PC-9 (cell line): ENCODE measurements at places on chromosomes 16 and 17.

GRCh38 chr16:27325736-27326135, 12.0 kb downstream of the IL4R start:
- no peak for DNase-seq

DNA sequence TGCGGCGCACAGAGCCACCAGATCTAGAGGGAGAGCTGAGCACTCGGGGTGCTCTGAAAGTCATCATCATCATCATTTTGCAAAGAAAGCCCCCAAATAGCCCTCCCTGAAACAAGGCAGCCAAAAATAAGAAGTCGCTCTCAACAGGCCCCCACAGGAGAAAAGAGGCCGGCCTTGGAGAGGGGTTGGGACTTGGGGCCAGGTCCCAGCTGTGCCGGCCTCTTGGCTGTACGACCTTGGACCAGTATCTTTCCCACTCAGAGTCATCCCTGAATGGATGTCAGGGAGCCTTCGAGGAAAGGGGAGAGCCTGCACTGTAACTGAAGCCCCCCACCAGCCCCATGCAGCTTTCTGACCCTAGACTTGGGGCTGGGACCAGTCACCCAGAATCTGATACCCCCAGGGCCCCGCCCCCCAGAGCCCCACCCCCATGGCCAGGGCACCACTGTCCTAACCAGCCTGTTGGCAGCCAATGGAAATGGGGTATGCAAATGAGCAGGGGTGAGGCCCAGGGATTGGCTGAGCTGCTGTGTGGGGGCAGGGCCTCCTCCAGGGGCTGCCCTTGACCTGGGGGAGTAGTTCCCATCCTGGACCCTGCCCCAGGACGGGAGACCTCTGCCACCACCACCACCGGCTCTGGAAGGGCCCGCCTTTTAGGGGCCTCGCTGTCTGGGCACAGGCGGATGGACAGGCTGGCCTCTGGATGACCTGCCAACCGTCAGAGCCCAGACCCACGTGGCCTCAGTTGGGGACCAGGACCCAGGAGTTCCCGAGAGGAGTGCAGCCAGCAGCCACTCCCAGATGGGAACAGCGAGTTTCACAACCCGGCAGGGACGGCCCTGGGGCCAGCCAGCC, 15.4 kb downstream of the ZFPM1 start:
- peak; percentile 44 for DNase-seq

GRCh38 chr16:51392521-51393187, 241.6 kb upstream of the SALL1 start:
- no peak for DNase-seq

DNA sequence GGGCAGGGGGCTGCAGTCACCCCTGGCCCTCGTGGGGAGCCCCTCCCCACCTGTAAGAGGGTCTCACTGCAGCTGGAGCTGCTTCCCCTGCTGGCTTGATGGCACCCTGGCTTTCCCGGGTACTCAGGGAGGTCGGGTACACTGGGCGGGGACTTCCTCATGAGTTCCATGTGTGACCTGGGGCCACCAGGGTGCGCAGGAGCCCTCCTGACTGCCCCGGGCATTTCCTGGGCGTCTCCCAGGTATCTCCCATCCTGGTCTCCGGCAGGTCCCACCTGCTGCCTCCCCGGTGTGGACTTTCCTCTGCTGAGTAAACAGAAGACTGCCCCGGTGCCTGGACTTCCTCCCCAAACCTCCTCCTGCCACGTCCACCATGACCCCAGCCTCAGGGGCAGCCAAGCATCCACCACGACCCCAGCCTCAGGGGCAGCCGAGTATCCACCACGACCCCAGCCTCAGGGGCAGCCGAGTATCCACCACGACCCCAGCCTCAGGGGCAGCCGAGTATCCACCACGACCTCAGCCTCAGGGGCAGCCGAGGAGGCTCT, 40.9 kb downstream of the CBFA2T3 start:
- DNase-seq: peak; percentile 58

DNA sequence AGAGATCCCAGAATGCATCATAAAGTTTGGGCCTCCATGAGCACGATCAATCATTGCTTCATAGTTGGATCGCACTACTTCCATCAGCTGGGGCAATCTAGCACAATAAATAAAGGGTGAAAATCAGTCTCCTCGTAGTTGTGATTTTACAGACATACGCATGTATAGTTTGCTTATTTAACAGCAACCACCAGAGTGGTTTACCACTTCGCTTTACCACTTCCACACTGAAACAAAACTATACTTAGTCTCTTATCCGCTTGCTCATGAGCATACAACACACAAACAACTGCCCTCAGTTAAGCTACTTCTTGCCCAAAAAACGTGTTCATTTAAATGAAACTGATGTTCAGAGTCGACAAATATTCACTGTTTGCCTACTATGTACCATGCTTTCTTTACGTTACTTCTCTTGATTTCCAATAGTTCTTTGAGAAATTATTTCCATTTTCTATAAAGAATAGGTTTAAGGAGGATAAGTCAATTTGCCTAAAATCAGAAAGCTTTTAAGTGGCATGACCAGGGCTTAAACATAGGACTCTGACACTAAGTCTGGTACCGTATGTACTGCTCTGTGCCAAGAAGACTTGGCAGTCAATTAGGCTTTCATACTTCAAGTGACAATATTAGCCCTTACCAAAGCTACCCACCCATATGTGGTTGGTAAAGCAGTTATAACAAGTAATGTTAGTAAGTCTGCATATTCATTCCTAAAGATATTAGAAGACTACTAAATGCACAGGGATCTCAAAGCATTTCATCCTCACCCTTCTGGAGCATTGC, 22.0 kb downstream of the SETD6 start:
- DNase-seq: no peak

DNA sequence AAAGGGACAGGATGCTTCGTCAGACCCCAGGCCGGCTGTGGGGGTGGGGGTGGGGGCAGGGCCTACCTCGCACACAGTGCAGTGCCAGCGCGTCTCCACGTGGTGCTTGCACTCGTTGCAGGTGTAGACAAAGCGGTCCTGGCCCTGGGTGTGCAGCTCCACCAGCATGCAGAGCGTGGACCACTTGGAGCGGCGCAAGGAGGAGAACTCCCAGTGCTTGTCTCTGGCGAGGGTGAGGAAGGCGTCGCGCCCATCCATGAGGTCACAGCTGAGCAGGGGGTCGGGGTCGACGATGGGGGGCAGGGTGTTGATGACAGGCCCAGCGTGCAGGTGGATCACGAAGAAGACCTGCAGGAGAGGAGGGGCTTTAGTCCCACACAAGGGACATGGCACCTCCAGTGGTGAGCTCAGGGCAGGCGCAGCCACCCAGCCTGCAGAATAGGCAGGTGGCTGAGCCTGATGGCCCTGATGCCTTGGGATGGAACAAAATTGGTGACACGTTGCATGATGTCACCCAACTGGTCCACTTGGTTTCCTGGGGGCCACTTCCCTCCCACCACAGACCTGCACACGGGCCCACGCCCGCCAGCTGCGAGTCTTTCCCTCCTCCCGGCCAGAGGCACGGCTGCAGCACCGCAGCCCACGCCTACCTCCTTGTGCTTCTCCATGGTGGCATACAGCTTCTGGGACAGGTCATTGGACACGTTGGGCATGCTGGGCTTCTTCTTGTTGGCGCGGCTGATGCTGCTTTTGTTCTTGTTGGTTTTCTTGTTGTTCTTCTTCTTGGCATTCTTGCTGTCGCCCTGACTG, 14.0 kb upstream of the TRAP1 start:
- no peak for DNase-seq

DNA sequence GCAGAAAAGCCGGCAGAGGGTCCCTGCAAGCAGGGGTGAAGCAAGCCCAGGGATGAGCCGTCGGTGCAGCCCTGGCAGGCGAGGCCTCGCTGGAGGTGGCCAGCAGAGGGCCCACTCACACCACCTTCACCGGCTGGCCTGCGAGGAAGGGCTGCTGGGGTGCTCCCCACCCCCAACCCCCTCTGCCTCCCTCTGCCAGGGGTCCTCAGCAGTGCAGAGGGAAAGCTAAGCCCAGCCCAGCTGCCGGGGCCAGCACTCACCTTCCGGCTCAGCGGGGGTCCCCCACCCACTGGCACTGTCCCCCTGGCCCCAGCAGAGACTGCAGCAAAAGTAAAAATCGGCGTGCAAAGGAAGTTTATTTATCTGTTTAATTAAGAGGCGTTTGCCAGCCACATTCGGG, 113.4 kb downstream of the ENGASE start:
- peak; percentile 22 for DNase-seq

DNA sequence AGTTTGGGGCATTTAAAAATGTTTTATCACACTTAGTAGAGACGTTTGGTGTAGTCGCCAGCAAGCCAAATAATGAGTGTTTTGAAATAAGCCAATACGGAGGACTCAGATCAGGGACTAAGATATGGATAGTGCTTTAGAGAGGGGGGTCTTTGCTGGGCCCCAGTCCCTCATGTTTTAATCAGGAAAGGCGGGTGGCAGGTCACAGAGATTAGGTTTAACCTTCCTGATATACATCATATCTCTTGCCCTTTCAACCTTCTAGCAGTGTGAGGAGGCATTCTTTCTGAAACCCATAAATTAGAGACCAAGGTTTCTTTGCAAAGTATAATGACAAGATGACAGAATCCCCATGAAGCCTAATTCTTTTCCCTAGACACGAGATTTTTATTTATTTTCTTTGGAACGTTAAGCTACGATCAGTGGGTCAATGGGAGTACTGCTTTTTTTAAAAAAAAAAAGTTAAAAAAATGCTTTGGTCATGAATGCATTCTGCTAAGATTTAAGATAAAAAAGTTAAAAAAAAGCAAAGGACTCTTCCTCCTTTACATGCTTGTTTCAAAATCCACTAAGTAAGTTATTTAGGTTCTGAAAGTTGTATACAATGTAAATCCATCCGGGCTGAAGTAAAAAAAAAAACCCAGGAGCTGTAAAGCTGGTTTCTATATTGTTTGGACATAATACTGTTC, 572.1 kb upstream of the SALL1 start:
- DNase-seq: no peak

GRCh38 chr17:70905796-70906195, 736.5 kb downstream of the KCNJ2 start:
- DNase-seq: no peak

DNA sequence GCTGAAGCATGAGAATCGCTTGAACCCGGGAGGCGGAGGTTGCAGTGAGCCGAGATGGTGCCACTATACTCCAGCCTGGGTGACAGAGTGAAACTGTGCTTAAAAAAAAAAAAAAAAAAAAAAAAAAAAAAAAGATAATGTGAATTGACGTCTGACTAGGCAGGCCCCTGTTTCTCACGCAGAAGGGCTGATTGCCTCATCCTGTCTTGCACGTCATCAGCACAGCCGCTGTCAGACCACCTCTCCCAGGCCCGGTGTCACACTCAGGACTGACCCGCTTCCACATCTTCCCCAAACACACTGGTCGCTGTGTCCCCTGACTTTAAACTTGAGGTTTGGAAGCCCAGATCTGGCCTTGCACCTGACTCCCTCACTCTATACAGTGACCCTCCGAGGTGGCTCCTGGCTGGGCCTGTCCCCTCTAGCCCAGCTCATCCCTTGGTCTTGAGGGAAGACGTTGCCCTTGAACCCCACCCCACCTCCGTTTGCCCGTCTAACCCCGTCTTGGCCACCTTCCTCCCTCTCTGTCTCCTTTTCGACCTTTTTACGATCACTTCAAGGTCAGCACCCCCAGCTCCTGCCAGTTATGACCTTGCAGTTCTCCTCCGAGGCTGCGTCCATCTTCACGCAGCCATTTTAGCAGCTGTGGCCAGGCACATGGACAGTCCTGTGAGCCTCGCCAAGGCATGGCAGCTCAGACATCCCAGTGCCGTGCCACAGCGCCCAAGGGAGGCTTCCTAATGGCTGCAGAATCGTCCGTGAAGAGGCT, 149.9 kb upstream of the PLCG2 start:
- no peak for DNase-seq

DNA sequence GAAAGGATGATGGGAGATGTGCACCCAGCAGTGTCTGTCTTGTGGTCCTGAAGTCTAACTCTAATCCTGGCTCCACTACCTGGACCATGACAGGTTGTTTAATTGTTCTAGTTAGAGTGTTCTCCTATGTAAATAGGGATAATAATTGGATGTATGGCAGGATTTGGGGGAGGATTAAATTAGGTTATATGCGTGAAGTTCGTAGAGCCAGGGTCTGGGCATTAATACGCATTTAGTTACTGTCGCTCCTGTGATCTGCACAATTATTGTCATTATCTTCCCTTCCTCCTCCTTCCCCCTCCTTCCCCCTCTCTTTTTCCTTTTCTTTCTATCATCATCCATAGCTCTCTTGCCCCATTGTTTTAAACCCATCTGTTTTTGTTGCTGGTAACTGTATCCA, 210.3 kb downstream of the WWOX start:
- no peak for DNase-seq

- no peak for DNase-seq
Observed at GRCh38 chr17:77746896-77747554, 211.5 kb upstream of the TNRC6C start.

- DNase-seq: no peak
Observed at GRCh38 chr17:46738544-46738943, 79.9 kb downstream of the WNT3 start.

DNA sequence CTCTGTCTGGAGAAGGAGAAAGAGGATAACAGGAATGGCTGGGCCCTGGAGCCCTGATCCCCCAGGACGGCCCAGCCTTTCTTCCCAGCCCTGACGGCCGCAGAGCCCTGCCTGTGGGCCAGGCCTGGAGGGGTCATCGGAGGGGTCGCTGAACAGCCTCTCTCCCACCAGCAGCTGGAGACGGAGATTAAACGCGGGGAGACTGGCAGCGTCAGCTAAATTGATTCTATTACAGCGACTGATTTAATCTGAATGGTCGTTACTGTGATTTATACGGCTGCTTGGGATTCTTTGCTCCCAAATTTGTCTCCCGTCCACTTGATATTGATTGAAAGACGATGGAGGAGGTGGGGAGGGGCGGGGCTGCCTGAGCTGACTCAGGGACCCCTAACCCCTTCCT, 7.1 kb upstream of the CDH15 start:
- DNase-seq: no peak

GRCh38 chr16:27745348-27745747, 195.4 kb downstream of the KATNIP start:
- DNase-seq: no peak

- DNase-seq: no peak
Observed at GRCh38 chr17:50290933-50291332, 16.7 kb downstream of the TMEM92 start.

DNA sequence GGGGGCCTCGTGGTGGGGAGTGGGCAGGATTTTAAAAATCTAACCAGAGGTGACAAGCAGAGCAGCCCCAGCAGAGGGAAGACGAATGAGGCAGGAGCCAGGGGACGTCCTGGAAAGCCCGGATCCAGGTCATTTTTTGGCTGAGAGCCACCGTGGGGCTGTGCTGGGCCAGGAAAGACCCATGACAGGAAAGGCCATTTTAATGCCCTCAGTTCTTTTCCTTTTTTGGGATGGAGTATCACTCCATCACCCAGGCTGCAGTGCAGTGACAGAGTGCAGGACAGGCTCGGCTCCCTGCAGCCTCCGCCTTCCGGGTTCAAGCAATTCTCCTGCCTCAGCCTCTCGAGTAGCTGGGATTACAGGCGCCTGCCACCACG, 30.5 kb upstream of the JPH3 start:
- peak; percentile 21 for DNase-seq

- DNase-seq: no peak
Observed at GRCh38 chr16:89110641-89111040, 17.0 kb downstream of the ACSF3 start.

- peak; percentile 78 for DNase-seq
Observed at GRCh38 chr17:47291242-47291873, 32.4 kb upstream of the EFCAB13 start.
